Pulmonary artery endothelial cell (primary cell): ENCODE measurements at places on chromosomes 6 and 20. TPM values are rescaled to one million over a fixed set of nuclear protein-coding genes. Genes with fewer than 3 reads are reported as not detected.

- no peak for DNase-seq
Measured at GRCh38 chr20:10551732-10552724, 116.9 kb downstream of the SLX4IP start.

DNA sequence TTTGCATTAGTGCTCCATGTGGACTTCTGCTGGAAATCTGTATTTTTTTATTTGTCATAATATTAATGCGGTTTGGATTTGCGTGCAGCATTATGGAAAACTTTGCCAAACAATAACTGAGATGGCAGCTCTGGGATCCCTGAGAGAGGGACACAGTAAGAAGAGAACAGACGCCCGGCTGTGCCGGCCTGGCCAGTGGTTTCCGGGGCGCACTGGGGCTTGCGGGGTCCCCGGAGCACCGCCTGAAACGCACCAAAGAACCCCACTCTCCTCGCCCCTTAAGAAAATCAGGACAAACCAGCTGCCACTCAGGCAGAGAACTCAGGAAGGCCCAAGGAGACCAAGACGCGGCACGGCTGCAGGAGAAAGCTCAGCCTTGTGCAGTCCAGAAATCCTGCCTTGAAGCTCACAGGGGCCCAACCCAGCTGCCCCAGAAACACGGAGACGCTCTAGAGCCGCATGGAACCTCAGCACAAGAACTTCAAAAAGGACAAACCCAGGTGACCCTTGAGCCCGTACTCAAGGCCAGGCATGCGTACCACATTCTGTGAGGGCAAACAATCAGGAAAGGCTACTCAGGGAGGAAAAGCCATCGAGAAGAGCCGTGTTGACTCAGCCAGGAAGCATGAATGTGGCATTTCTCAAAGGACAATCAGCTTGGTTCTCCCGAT lies 226.5 kb upstream of the CDYL start:
- DNase-seq, result no peak

The OSER1 gene
- 36.1 and 46.4 TPM in 2 replicates for total RNA-seq

DNA sequence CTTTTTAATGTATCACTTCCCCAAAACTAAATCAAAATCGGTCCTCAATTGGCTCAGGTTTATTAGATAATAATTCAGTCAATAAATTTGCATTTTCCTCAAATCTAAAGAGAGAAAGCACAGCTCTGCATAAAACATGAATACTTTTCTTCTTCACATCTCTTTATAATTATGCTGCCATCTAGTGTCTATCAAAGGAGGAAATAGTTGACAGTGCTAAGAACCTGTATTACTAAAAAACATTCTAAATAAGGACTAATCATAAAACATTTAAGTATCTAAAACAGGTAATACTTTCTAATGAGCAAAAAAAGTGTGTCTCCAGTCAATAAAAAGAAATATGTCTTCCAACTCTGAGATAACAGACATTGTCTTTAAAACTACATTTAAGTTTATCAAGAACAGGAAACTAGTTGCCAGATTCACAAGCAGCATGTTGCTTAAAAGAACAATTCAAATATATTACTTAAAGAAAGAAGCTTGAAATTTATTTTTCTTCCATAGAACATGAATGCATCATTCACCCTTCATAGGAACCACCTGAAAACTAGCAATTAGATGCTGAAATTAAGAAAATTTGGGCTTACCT lies 56.5 kb upstream of the DST start:
- no peak for DNase-seq

The PHF20 gene
- total RNA-seq, result 29.8 and 30.9 TPM in 2 replicates

The EDN3 gene
- not detected in 2 replicates for total RNA-seq

DNA sequence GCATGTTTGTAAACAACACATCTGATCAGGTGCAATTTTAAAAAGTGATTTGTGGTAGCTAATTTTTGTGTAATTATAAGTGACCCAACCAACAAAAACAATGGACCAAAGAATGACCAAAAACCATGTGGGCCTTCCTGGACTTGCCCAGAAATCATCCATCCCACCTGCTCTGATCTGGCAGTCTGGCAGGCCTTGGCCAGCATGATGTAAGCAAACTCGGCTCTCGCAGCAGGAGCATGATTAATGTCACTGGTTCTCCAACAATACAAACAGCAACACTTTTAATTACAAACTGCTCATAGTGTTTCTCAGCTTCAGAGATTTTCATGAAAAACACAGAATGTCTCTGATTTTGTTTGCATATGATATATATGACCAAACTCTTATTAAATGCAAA lies 16.1 kb downstream of the TP53INP2 start:
- no peak for DNase-seq

DNA sequence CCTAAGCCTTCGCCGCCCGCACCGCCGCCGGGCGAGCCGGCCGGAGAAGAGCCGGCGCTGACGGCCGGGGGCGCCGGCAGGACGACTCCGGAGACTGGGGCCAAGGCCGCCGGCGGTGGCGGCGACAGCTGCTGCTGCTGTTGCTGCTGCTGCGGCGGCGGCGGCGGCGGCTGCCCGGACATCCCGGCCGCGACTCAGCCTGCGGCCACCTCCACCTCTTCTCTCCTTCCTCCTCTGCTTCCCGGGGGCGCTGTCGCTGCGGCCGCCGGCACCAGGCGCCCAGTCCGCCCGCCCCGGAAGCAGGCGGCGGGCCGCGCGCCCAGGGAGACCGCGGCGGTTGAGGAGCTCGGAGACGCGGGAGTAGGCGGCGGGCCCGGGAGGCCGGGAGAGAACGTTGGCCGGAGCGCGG lies 307 bp downstream of the RANBP9 start:
- no peak for DNase-seq

The NKAIN4 gene
- not detected in 2 replicates for total RNA-seq

DNA sequence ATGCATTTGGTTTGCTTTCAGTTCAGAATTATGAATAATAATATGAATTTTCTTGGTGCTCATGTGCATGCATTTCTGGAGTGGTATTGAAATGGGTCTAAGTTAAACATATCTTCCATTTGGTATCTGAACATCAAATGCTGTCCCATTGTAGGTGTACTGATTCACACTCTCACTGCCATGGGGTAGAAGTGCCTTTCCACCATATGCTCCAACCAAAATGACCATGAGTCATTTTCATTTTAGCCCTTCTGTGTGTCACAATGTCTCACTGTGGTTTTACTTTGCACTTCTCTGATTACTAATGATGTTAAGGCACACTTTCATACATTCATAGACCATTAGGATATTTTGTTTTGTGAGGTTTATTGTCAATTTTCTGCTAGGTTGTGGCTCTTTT lies 211.9 kb downstream of the HAO1 start:
- no peak for DNase-seq

- DNase-seq, result no peak
Measured at GRCh38 chr6:36692861-36693702, 4.5 kb upstream of the RAB44 start.

The ULBP3 gene
- total RNA-seq, result 10.5 and 12.4 TPM in 2 replicates

GRCh38 chr6:152201120-152201519 lies 393.6 kb downstream of the ESR1 start:
- no peak for DNase-seq

The HSF2 gene
- total RNA-seq, result 19.0 and 20.2 TPM in 2 replicates

The GSTA3 gene
- not detected in 2 replicates for total RNA-seq

The NRSN1 gene
- not detected in 2 replicates for total RNA-seq

DNA sequence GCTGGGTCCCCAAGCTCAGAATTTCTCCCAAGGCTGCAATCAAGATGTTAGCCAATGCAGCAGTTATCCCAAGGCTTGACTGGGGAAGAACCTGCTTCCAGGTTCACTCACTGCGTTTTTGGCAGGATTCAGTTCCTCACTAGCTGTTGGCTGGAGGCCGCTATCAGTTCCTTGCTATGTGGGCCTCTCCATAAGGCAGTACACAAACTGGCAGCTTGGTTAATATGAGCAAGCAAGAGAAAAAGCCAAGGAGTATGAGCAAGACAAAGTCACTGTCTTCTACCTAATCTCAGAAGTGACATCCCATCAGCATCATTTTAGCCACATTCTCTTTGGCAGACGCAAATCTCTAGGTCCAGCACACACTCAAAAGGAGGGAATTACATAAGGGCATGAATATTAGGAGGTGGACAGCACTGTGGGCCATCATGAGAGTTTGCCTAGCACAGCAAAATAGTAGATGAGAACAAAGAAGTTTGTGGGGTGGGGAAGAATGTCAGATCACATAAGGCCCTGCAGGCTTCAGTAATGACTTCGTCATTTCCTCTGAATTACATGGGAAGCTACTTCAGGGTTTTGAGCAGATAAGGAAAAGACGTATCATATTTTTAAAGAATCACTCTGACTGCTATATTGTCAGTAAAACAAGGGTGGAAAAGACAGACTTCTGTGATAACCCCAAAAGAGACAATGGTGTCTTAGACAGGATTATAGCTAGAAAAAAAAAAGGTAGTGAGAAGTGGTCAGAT lies 25.5 kb downstream of the LMBRD1 start:
- DNase-seq, result no peak

DNA sequence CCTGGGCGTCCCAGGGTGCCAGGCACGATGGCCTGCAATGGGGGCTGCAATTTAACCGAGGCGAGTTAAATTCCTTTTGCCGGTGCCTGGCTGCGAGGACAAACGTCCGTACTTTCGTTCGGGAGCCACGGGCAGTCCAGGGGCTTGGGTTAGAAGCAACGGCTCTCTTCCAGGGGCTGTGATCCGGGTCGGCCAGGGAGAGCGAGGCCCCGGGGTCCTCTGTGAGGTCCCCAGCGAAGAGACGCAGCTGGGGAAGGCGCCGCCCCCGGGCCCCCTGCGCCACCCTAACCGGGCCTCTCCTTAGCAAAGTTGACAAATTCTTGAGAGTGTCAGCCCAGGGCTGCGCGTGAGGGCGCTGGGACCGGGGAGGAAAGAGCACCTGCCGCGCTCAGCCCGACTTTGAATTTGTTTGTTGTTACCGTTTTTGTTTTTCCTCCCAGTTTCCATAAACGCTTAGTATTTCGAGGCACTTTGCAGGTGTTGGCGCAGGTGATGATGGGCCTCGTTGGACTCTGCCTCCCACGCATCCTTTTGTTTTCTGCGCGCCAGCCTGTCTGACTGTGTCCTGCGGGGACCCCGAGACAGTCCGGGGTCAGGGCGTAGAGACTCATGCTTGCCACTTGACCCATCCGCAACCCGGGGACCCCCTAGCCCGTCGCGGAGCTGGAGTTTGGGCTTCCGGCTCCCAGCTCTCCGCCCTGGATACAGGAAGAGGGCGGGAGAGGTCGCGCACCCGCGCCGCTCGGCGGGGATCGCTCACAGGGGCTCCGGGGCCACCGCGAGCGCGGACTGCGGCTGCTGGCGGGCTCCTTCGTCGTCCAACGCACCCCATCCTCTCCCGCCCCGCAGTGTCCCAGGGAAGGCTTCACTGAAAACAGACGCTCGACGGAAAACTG lies 5.8 kb downstream of the OLIG3 start:
- DNase-seq, result no peak

The DOK5 gene
- 13.5 and 20.3 TPM in 2 replicates for total RNA-seq

The RIOK1 gene
- 26.8 and 30.6 TPM in 2 replicates for total RNA-seq

DNA sequence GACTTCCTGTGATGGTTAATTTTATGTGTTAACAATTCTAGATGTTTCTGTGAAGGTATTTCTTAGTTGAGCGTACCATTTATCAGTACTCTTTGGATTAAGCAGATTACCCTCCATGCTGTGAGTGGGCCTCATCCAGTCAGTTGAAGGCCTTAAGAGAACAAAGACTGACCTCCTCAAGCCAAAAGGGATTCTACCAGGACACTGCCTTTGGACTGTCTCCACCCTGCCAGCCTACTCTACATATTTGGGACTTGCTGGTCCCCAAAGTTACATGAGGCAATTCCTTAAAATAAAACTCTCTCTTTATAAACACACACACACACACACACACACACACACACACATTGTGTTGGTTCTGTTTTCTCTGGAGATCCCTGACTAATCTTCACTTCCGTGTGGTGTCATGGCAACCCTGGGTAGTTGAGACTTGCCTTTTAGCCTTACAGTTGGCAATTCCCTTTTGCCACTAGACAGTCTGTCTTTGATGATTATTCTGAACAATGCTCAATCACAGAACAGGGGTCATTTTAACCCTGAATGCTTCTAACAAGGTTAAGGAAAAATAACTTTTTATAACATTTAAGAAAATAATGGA lies 32.2 kb downstream of the MRAP2 start:
- DNase-seq, result peak; percentile 75
